ENCODE measurements at places on chromosomes 11 and 22.

DNA sequence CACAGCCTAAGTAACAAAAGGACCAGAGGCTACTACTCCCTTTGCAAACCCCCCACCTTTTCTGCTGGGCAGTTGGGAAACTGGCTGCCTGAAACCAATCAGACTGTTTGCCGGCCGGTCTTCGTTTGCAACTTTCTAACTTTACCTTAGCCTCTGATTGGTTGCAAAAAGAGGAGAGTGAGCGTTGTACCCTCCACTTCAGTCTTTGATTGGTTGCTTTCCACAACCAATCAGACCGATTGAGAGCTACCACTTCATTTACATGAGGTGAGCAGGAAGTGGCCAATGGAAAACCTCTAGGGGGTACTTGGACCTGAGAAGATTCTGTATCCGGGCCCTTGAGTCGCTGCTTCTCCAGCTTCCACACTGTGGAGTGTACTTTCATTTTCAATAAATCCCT lies 18.8 kb upstream of the CLNS1A start:
- DNase-seq: no peak
- H3K27me3 ChIP-seq: no peaks in the 10 kb centered on the region
- H3K4me1 ChIP-seq: no peaks in the 10 kb centered on the region
- no peaks in the 10 kb centered on the region for H3K36me3 ChIP-seq
- H3K27ac ChIP-seq: no peak overlapping the region

DNA sequence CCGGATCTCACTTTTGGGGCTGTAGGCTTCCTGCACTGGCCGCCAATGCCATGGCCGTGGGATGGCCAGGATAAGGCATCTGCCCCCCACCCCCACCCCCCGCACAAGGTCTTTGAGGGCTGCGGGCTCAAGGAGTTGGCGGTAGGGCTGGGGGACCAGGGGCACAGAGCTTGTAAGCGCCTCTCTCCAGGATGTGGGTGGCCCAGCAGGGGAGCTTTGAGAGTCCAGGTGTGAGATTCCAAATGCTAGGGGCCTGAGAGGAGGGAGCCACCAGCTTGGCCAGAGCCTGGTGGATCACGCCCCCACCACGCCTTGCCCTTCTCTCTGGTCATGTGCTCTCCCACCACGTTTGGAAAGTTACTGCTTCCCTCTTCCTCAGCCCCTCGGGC lies 5.0 kb downstream of the CD81 start:
- H3K27me3 ChIP-seq: no peaks in the 10 kb centered on the region
- peak overlapping the region; percentile 98 for H3K27ac ChIP-seq
- no peak overlapping the region for H3K4me3 ChIP-seq
- no peaks in the 10 kb centered on the region for H3K36me3 ChIP-seq
- no peak for DNase-seq

- no peak for DNase-seq
- no peak overlapping the region for H3K4me3 ChIP-seq
- no peaks in the 10 kb centered on the region for H3K27me3 ChIP-seq
- H3K27ac ChIP-seq: no peak overlapping the region
These were observed 10.9 kb upstream of the SCN3B start for GRCh38 chr11:123665306-123665705.

- no peaks in the 10 kb centered on the region for H3K4me1 ChIP-seq
- no peak overlapping the region for H3K4me3 ChIP-seq
- H3K36me3 ChIP-seq: no peaks in the 10 kb centered on the region
- no peak overlapping the region for H3K27ac ChIP-seq
- peaks cover 4% of the 10 kb centered on the region for H3K27me3 ChIP-seq
These were observed 45.2 kb downstream of the SEZ6L start for GRCh38 chr22:26214466-26214865.

- H3K4me3 ChIP-seq: no peak within 1 kb of the TSS
- no peaks in the 10 kb centered on the region for H3K27me3 ChIP-seq
- no peaks in the 10 kb centered on the region for H3K36me3 ChIP-seq
- DNase-seq: no peak
- no peak within 1 kb of the TSS for H3K27ac ChIP-seq
- no peaks in the 10 kb centered on the region for H3K4me1 ChIP-seq
These were observed at the start of gene NCF4 for GRCh38 chr22:36860821-36861659. Gene NCF4 (plus strand): TSS chr22:36861006. CDS start chr22:36861172, 166 bp downstream.

Data from breast epithelium (tissue), 4 donors.